Kidney (tissue), 22 donors: ENCODE measurements at places on chromosomes 6 and 20. TPM values are rescaled to one million over a fixed set of nuclear protein-coding genes. Genes with fewer than 3 reads are reported as not detected.

- DNase-seq: no peak
Measured at GRCh38 chr6:106431972-106432371, 71.5 kb downstream of the CRYBG1 start.

SDC4 gene
- 242 TPM for polyA plus RNA-seq

DNA sequence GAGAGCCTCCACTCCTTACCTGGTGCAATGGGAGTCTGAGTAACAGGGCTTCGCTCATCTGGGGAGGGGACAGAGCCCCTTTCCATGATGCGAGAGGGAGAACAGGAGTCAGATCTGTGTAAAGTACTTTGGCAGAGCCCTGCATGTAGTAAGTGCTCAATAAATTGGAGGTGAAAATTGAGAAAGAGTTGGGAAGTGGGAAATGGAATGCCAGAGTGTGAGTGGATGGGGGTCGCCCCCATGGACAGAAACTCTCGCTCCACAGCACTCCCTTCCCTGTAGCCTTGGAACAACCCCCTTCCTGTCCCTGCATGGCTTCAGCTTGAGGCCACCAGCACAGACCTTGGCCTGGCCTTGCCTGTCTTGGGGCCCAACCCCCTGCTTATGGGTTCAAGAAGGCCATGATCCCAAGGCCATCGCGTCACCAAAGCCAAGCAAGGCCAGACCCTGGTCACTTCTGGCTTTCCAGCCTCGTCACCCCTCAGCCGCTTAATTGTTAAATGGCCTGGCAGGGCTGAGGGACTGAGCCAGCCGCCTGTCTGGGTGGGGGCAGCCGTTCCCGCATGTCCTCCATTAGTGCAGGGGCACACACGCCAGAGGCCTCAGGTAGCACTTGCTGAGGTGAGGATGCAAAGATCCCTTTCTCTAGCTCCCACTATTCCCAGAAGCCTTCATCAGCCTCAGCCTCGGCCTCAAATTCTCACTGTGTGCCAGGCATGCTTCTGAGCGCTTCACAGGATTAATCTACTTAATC is 93.7 kb upstream of the PTPN1 start:
- no peak for DNase-seq

DNA sequence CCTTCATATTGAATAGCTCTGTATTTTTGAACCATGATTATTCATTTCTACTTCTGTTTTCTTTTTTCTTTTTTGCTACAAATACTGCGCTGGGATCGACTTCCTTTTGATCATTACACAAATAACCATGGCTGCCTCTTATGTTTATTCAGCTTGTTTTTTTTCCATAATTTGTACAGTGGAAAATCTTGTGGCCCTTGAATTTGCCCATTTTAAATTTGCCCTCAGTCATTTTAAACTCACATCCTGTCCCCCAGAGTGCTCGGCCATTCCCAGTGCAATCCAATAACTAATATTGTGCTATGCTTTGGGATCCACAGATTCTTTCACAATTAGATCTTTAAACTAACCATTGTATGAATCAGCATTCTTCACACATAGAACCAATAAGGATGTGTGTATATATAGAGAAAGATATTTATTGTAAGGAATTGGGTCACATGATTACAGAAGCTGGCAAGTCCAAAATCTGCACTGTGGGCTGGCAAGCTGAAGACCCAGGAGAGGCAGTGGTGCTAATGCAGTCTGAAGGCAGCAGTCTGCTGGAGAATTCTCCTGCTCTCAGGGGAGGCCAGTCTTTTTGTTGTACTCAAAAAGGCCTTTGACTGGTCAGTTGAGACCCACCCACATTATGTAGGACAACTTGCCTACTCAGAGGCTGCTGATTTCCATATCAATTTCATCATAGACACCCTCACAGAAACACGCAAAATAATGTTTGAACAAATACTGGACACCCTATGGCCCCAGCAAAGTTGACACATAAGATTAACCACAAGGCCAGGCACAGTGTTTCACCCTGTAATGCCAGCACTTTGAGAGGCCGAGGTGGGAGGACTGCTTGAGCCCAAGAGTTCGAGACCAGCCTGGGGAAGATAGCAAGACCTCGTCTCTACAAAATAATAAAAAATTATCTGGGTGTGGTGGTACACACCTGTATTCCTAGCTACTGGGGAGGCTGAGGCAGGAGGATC is 147.1 kb downstream of the MTHFD1L start:
- no peak for DNase-seq

DNA sequence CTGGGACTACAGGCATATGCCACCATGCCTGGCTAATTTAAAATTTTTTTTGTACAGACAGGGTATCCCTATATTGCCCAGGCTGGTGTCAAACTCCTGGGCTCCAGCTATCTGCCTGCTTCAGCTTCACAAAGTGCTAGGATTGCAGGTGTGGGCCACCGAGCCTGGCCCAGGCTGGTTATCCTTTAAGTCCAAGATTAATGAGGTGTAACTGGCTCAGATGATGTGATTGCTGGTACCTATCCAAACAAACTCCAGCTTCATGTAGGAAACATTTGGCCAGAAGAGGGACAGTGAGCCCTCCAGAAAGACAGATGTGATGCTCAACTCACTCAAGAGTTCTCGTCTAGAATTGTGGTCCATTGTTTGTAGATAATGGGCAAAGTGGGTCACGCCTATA is 9.2 kb upstream of the ZNF318 start:
- peak; percentile 78 for DNase-seq

ABT1 gene
- 11.3 TPM for polyA plus RNA-seq

- DNase-seq: no peak
Measured at GRCh38 chr6:31225735-31226134, 46.2 kb downstream of the HLA-C start.
